ENCODE measurements at places on chromosomes 11 and 22. TPM values are rescaled to one million over a fixed set of nuclear protein-coding genes. Genes with fewer than 3 reads are reported as not detected.

DNA sequence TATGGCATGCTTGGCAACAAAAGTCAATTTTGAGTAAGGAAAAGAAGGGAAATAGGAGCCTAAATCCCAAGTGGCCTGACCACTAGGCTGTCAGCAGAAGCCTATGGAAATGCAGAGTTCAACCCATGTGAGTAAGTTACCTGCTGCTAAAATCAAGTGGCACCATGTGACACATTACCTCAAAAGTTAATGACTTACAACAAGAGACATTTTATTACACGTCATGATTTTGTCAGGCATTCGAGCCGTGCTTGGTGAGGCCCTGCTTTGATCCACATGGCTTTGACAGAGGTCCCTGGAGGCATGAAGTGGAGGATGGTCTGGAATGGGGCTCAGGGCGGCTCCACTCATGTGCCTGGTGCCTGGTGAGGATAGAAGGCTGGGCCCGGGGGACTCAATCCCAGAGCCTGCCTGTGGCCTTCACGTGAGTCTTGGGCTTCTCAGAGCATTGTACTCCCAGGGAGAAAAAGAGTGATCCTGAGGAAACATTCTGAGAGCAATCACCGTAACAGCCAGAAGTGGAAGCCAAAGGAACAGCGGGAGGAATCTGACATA lies 339.1 kb upstream of the B3GAT1 start:
- no peak for DNase-seq

- DNase-seq, result no peak
Measured at GRCh38 chr22:45632791-45633515, 38.7 kb upstream of the ATXN10 start.

DNA sequence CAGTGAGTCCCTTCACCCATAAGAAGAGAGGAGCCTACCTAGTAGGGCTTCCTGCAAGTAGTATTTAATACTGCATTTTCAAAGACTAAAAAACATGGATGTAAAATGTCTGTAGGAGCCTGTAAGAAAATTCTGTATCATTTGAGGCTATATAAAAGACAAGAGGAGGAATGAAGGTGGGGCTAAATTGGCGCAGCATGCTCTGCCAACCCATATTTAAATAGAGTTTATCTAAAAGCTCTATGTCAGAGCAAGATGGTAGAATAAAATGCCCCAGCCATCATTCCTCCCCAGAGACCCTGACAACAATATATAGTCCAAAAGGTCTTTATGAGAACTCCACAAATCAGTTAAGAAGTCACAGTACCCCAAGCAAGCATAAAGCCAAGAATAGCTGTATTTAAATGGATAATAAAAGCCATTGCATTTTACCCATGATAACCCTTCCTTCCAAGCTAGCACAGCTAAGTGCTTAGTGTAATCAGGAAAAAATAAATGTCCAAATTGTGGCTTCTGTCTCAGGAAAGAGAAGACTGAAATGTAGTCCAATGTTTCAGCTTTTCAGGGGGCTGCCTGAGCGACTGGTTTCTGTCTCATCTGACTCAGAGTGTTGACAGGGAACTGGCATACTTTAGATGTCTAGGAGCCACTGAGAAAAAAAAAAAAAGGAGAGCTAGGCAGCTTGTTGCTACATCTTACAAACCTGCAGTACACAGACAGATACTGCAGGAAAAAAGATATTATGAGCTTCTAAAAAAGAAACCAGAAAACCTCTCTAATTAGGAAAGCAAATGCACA lies 258.6 kb downstream of the METTL15 start:
- DNase-seq, result no peak

DNA sequence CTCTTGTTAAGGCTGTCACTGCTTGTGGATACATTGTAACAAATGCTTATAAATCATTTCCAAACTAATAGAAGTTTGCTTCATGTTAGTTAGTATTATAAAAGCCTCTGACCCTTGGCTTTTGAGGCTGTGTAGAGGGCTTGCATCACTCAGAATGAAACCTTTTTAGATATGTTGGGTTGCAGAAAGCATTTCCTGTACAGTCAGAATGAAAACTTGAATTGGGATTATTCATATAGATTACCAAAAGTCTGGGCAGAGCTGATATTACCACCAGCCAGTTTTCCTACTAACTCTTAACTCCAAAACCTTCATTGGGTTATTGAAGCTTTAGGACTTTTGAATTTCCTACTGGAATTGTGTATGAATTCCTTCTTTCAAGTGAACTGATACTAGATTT lies 12.0 kb downstream of the KMT2A start:
- DNase-seq, result no peak

GRCh38 chr11:8604078-8604723 lies 10.2 kb upstream of the STK33 start:
- DNase-seq, result no peak

GRCh38 chr11:33055375-33055774 lies 16.0 kb downstream of the TCP11L1 start:
- DNase-seq, result no peak

GRCh38 chr11:77559686-77560401 lies 29.9 kb upstream of the AQP11 start:
- no peak for DNase-seq

GRCh38 chr11:80815752-80816453 lies 1375.1 kb upstream of the TENM4 start:
- no peak for DNase-seq

GRCh38 chr11:20627026-20627425 lies 27.6 kb downstream of the SLC6A5 start:
- DNase-seq, result no peak

GRCh38 chr11:2702771-2703362 lies 3.1 kb upstream of the KCNQ1OT1 start:
- peak; percentile 16 for DNase-seq

DNA sequence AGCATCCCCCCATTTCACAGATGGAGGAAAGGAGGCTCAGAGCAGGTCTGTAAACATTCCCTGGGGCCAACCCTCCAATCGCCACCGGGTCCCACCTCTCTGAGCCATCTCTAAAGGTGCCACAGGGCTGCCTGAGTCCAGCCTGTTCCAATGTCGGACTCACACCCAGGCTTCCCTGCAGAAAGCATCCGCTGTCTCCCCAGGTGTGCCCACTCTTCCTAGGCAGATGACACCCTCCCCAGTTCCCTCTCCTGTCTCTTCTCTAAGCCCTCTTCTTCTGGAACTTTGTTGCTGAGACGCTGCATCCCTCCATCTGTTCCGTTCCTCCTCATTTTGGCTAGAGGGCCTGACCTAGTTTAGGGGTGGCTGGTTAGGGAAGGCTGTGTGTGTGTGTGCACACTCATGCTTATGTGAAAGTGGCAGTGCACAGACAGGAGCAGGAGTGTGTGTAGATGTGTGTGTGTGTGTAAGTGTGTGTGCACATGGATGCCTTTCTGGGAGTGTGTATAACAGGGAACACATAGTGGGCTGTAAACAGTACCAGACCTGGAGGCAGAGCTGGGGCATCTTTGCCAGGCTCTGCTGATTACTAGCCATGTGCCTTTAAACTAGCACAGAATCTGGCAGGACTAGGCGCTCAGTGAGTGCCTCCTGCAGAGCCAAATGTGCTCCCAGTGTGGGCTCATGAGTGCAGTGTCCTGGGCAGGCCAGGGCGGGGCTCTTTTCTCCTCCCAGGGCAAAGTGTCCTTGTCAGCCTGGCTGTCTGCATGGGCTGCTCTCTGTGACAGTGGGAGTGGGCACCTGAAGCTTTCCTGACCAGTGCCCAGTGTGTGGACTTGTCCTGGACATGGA lies 77.3 kb upstream of the NECTIN1 start:
- no peak for DNase-seq

GRCh38 chr11:13292970-13293369 lies 15.4 kb downstream of the BMAL1 start:
- no peak for DNase-seq

- DNase-seq, result no peak
Measured at GRCh38 chr11:56909080-56909479, 79.6 kb upstream of the OR5AK2 start.

DNA sequence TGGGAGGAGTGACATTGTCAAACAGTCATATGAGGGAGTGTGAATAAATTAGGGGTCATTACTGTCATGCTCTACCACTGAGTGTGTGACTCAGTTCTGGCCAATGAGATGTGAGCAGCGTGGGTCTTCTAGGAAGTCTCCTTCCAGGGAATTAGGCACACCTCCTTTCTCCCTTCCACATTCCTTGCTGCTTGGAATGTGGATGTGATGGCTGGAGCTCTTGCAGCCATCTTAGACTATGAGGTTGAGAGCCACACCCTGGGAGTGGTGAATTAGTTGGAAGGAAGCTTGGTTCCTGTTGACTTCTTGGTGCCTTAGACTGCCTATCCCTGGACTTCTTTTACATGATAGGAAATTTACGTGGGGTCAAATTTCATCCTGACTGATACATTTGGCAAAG lies 36.5 kb upstream of the SMIM38 start:
- DNase-seq, result no peak

GRCh38 chr11:106132582-106133354 lies 55.3 kb downstream of the AASDHPPT start:
- DNase-seq, result no peak

AGBL2 gene
- 7.1 TPM for polyA plus RNA-seq

PTPN5 gene
- 80.1 TPM for polyA plus RNA-seq

HTR3A gene
- 0.59 TPM for polyA plus RNA-seq

RFPL1 gene
- polyA plus RNA-seq, result 1.9 TPM

TMEM179B gene
- polyA plus RNA-seq, result 57.2 TPM

ISX gene
- not detected for polyA plus RNA-seq

ZNF143 gene
- 18.4 TPM for polyA plus RNA-seq
